Activated CD4-positive, alpha-beta T cell treated with anti-CD3 and anti-CD28 coated beads, Interleukin-2, amount 50 U/mL, for 4 hours (primary cell): ENCODE measurements at places on chromosomes 1 and 21.

GRCh38 chr1:59477286-59477685, 180.4 kb downstream of the FGGY start:
- DNase-seq = no peak

DNA sequence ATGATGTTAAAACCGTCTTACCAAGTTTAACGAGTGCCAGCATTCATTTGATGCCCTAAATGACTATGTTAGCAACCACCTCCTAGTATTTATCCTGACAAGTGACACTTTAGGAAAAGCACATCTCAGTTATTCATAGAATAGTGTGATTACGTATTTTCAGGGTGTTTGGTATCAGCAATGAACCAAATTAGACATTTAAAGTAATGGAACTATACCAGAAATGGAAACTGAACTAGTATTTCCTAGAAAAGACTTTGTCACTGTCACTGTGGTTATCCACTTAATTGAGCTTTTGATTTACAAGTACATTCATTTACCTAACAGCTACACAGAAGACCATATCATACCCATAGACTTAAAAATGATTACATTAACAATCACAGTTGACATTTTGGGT, 3.6 kb upstream of the IL12RB2 start:
- no peak for DNase-seq

DNA sequence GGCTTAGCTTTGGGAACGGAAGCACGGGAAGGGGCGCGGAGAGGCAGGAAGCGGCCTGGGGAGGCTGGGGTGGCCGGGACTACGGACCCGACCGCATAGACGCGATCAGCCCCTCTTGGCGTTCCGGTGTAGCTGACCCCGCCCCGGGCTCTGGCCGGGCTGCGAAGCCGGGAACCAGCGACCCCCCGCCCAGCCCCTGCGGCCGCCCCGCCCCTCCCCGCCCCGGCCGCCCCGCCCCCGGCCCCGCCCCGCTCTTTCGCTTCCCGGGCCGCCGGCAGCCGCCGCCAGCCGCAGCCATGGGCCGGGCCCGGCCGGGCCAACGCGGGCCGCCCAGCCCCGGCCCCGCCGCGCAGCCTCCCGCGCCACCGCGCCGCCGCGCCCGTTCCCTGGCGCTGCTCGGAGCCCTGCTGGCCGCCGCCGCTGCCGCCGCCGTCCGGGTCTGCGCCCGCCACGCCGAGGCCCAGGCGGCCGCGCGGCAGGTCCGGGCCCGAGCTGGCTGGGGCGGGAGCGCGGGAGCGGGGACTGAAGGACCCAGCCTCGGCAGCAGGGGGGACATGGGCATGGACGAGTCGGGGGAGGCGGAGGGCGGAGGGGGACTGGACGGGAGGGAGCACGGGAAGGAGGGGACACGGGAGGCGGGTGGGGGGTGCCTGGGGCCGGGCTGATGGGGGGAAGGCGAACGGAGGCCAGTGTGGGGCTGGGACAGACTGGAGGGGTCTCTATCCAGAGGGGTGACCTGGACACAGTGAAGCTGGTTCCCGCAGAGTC, at the start of gene SELENON:
SELENON (plus strand) TSS at position 259 of the 768 bp plus-strand sequence; CDS start at position 297, 38 bp downstream.
- DNase-seq = no peak

- no peak for DNase-seq
Observed at GRCh38 chr21:19026911-19027310, 623.3 kb upstream of the TMPRSS15 start.

DNA sequence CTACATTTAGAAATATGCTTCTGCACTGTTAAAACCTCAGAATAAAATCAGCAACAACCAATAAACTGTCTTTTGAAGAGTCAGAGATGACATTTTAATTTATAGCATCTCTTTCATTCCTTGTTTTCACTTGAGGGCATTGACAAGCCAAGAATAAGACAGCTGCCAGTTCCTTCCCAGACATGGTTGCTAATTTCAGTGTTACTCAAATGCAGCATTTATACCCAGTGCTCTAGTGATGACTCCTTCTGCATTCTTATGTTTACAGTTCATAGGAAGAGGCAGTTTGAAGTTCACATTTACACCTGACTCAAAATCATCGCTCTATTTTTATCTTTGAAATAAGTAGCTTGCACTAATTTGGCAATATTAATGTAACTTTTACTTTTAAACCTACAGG, 44.9 kb downstream of the PLA2G4A start:
- no peak for DNase-seq

DNA sequence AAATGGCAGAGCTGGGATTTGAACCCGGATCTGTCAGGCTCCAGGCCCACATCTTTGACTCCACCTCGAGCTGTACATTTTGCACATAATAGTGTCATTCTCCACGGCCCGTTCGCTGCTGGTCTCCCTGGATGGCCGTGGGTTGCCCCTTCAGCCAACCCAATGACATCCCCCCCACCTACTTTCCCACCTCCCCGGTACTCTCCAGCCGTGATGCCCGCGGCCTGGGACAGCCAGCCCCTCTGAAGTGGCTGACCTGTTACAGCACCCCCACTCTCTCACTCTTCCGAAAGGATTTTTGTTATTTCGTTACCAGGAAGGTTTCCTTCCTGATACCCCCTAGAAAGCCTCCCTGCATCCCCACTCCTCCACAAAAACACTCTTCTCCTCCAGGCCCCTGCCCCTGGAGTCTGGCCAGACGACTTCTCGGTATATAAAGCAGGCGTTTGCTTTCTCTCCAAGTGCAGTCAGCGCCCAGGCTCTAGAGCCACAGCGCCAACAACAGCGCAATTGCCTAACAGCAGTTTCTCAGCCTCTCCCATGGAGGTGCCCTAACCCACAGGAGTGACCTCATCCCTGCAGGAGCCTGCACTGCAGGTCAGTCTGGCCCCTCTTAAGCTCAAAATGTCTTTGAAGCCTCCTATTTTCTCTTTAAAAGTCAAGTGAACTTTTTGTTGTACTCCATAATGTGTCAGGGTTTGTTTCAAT, 14.5 kb upstream of the GJB5 start:
- no peak for DNase-seq

DNA sequence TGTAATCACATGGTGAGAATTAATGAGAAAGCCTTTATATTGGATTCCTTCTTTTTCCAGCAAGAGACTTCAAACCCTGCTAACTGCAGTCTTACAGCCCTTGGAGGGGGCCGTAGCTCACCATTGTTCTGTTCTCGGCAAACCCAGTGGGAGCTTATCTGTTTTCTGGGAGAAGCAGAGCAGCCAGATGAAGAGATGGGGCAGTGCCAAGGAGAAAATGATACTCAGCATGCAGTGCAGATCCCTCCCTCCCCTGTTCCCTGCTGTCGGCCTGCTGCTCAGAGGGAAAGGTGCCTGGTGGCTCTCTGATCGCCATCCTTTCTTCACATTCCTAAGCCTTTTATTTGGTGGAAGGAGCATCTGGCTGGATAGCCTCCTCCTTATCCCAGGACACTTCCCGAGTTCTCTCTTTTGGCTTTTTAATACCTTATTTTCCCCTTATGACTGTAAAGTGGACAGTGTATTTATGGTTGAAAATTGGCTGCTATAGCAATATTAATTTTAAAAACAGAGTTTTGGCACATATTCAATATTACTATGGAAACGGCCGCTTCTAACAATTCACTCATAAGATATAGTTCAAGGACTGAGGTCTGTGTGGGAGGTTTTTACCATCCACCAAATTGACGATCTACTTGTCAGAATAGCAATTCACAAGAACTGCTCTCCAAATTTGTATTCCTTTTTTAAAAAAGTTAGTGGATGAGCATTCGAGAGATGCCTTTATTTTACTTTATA, 203.4 kb downstream of the CRB1 start:
- DNase-seq = no peak

DNA sequence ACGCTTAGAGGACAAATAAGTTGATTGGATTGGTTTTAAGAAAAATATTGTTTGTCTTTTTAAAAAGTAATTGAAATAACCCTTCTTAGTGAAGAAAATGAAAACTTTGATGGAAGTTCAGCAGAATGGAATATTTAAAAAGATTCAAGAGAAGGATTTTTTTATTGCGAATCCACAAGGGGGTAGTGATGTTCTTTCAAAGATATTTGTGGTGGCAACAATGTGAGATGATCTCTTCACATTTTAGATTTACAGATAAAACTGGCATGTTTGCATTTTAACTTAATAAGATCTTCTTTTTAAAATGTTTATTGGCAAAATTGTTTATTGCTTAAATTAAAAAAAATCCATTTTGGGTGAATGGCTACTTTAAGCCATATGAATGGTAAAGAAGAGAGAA, 8.9 kb downstream of the CAMTA1 start:
- no peak for DNase-seq

GRCh38 chr1:101071470-101071891, 45.9 kb upstream of the DPH5 start:
- DNase-seq = no peak

DNA sequence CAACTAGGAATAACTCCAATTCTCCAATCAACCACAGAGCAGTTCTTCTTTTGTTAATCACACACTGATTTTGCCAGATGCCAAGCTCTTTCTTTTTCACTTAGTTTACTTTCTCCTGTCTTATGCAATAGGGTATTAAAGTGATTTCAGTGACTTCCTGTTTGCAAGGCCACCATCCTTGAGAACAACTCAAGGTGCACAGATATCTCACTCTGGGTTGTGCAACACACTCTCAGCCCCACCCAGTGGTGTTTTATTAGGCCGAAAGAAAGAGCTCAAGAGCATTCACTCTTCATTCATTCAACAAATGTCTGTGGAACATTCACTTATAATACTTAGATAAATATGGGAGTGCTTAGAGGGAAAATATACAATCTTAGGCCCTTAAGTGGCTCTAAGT, 352.5 kb downstream of the ZNF326 start:
- DNase-seq = no peak

GRCh38 chr1:14961661-14962267, 191.8 kb upstream of the TMEM51 start:
- no peak for DNase-seq

DNA sequence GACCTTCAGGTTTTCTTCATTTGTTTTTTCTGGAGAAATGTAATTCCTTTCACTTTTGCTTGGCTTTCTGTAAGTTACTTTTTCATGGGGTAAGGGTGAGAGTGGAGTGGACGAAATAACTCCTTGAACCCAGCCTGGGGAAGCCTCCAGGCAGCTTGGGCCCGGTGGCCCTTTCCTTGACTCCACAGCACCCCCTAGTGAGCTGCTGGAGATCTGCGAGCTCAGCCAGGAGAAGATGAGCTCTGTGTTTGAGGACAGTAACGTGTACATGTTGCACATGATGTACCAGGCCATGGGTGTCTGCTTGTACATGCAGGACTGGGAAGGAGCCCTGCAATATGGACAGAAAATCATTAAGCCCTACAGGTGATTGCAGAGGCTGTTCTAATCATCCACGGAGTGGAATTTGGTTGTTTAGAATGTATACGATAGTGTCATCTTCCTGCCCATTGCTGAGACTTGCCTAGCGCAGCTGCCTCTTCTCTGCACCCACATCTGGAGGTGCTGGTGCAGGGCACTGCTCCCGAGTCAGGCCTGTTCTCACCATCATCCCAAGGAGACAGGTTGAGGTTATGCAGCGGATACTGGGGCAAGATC, 51.0 kb downstream of the SMYD2 start:
- DNase-seq = peak; percentile 32

GRCh38 chr1:228172591-228173527, 7.3 kb downstream of the IBA57 start:
- DNase-seq = no peak

DNA sequence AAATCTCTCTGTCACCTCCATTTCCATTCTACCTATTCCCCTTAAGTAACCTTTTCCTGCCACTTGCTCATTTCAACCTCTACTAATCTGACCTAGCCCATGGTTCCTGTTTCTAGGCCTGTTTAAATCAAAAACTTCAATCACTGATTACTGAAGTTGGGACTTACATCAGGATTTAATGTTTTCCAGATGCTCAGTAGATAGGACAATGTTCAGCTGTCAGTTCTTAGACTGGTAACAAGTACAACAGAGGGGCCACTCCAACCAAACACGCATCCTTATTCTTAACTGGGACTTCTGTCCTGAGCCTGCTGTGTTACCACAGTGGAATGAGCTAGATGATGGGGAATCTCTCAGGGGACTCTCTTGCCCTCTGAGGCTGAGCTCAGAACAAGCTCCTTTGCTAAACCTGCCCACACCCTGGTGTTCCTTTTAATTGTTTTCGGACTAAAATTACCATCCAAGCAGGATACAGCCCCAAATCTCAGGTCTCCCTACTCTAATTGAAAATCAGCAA, 974.6 kb downstream of the TTLL7 start:
- DNase-seq = no peak

GRCh38 chr1:38898653-38899230, 17.4 kb upstream of the GJA9 start:
- DNase-seq = no peak

DNA sequence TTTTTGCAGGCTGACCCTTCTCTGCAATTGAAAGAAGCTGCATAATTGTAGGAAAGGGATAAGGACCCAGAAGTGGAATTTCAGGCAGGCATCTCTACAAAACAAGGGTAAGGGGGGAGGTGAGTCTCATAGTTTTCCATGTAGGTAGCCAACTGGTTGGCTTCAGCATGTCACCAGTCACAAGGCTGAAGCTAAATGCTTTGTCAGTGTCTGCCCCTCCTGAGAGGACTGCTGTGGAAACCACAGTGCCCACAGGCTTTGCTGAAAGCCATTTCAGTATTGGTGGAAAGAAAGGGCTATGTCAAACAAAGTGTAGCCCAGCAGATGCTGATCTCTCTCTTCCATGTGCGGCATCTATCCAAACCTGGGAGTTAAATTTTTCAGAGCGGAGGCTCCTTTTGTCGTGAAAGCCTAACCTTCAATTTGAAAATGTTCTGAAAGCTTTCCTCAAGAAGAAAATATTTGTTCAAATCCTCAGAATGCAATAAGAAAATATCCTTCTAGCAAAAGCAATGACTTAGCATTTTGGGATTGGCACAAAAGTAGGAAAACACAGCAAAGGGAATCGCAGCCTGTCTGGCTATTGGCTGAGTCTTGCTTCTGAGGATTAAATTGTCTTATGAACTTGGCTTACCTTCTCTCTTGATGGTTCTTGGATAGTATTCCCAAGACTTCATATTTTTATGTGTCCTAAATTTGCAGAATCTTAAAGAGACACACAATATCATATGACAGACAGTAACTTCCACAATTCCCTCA, 591.7 kb downstream of the PLPP3 start:
- no peak for DNase-seq

DNA sequence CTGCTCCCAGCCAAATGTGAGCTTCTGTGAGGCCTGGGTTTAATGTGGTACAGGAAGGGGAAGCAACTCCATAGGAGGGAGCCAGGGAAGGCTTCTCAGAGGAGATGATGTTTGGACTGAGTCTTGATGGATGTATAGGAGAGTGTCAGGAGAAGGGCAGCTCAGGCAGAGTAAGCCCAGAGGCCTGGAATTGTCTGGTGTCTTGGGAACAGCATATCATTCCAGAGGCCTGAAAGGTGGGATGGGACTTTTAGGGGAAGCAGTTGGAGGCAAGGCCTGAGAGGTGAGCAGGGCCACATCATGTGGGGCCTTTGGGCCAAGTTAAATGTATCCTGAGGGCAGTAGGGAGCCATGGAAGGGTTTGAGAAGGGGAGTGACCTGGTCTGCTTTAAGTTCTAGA, 148.6 kb upstream of the WNT4 start:
- DNase-seq = no peak

- no peak for DNase-seq
Observed at GRCh38 chr1:3485016-3485415, 30.6 kb downstream of the ARHGEF16 start.

DNA sequence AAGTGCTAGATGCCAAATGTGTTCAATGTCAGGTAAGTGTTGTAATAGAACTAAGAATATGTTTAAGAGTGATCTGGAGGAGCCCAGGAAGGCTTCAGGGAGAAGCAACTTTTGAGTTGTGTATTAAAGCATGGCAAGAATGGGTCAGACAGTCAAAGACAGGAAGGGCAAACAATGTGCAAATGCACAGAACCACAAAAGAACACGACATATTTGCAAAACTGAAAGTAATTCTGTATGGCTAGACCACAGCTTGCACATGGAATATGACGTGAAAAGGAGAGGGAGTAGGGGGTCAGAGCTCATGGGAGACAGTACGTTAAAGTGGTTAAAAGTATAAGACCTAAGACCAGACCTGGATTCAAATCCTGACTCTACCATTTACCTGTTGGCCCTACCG, 7.1 kb upstream of the SORT1 start:
- DNase-seq = no peak
